ENCODE measurements at places on chromosomes 3 and 15. TPM values are rescaled to one million over a fixed set of nuclear protein-coding genes. Genes with fewer than 3 reads are reported as not detected.

The MCF2L2 gene
- total RNA-seq: 7.6 TPM

GRCh38 chr3:161694682-161695564 lies 198.3 kb downstream of the OTOL1 start:
- no peak for DNase-seq
- no peaks in the 10 kb centered on the region for H3K27me3 ChIP-seq
- no peak overlapping the region for H3K4me3 ChIP-seq
- no peaks in the 10 kb centered on the region for H3K36me3 ChIP-seq
- H3K4me1 ChIP-seq: no peaks in the 10 kb centered on the region

GRCh38 chr3:192409201-192409837 lies 318.0 kb downstream of the FGF12 start:
- H3K36me3 ChIP-seq: peaks cover 3% of the 10 kb centered on the region
- peak; percentile 2 for DNase-seq
- no peak overlapping the region for H3K27ac ChIP-seq
- H3K4me3 ChIP-seq: peak overlapping the region; percentile 43
- H3K27me3 ChIP-seq: peaks cover 57% of the 10 kb centered on the region

The FANCD2OS gene
- total RNA-seq: not detected

GRCh38 chr3:149291178-149291577 lies 42.3 kb downstream of the TM4SF18 start:
- no peak overlapping the region for H3K4me3 ChIP-seq
- peak; percentile 6 for DNase-seq
- no peak overlapping the region for H3K27ac ChIP-seq
- H3K27me3 ChIP-seq: peaks cover 6% of the 10 kb centered on the region
- no peaks in the 10 kb centered on the region for H3K4me1 ChIP-seq
- no peaks in the 10 kb centered on the region for H3K36me3 ChIP-seq

- no peaks in the 10 kb centered on the region for H3K27me3 ChIP-seq
- H3K4me3 ChIP-seq: no peak overlapping the region
- peaks cover 61% of the 10 kb centered on the region for H3K4me1 ChIP-seq
- H3K27ac ChIP-seq: no peak overlapping the region
Observed at GRCh38 chr3:56903231-56903782, 101.6 kb upstream of the ARHGEF3 start.

The SLCO2A1 gene
- total RNA-seq: 0.10 TPM

The CYB561D2 gene
- total RNA-seq: 17.0 TPM

The SPATA12 gene
- total RNA-seq: not detected

DNA sequence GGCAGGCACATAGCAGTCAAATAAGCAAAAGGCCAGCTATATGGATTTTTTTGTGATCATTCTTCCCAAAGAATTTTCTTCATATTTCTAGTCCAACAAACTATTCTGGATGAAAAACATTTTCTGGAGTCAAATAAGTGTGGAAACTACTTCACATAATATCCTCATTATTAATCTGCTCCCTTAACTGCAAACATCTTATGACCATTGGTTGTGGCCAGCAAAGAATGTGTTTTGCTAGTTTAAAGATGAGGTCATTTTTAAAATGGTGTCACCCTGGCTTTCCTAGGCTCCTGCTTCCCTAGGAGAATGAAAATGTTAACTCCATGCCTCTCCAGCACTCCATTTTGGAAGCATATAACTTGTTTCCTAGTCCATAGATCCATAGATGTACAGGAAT lies 118.8 kb downstream of the SST start:
- DNase-seq: no peak
- H3K4me3 ChIP-seq: no peak overlapping the region
- H3K4me1 ChIP-seq: no peaks in the 10 kb centered on the region
- H3K27ac ChIP-seq: no peak overlapping the region
- H3K27me3 ChIP-seq: peaks cover 37% of the 10 kb centered on the region

DNA sequence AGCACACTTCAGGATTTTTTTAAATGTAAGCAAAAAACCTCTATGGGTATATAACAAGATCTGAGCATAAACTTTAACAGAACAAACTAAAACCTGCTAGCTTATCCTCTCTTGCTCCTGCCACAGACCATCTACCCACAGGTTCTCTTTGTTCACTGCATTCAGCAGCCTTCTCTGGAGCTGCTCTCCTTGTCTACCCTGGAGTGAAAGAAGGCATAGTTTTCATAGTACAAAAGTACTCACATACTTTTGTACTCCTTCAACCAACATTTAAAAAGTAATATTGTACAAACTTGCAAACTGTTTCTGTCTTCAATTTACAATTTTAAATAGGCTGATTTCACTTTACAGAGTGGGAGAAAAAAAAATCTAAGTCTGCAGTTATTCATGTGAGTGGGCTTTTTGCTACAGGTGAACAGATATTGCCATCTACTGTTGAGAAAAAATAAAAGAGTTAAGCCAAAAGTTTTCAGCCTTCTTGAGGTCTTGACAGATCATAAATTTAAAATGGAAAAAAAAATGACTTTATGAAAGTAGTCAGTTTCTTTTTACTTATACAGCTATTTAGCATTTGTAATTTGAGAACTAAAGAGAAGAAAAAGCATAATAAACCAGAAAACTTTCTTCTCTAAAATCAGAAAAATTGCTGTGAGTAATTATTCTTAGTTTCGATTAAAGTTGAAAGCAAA lies 20.4 kb downstream of the TERC start:
- no peak overlapping the region for H3K4me3 ChIP-seq
- H3K27me3 ChIP-seq: peaks cover 29% of the 10 kb centered on the region
- no peaks in the 10 kb centered on the region for H3K36me3 ChIP-seq

DNA sequence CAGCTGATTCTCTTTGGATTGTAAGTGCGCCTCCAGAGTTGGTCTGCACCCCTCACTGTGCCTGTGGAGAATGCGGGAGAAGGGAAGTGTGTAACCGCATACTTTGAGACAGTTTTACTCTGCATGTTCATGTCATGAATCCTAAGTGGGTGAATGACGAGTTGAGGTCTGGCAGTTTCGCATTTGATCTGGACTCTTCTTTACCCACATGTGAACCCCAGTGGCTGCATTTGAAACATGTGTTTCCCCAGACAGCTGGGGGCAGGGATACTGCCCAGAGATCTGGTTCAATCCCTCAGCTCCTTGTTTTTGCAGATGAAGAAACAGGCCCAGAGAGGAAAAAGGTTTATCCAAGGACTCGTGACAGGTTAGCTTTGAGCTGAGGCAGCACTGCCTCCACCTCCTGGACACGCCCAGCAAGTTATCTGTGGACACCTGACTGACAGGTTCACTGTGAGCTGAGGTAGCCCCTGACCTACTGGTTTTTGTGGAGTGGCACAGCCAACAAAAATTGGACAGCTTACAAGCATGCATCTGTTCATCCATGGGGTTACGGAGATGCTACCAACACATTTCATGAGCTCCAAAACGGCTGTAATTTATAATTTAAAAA lies 207.3 kb downstream of the XXYLT1 start:
- H3K36me3 ChIP-seq: no peaks in the 10 kb centered on the region
- no peak for DNase-seq
- no peak overlapping the region for H3K27ac ChIP-seq
- H3K4me3 ChIP-seq: no peak overlapping the region
- no peaks in the 10 kb centered on the region for H3K27me3 ChIP-seq

GRCh38 chr3:178419071-178419470 lies 117.2 kb upstream of the KCNMB2 start:
- no peak for DNase-seq
- no peaks in the 10 kb centered on the region for H3K36me3 ChIP-seq
- peaks cover 18% of the 10 kb centered on the region for H3K27me3 ChIP-seq
- H3K27ac ChIP-seq: no peak overlapping the region
- H3K4me1 ChIP-seq: no peaks in the 10 kb centered on the region

The C15orf62 gene
- 1.7 TPM for total RNA-seq

The CACNA2D2 gene
- total RNA-seq: 3.3 TPM

The MESD gene
- 23.8 TPM for total RNA-seq

GRCh38 chr3:126422571-126423091 lies 27.9 kb downstream of the CFAP100 start:
- H3K27ac ChIP-seq: no peak overlapping the region
- no peaks in the 10 kb centered on the region for H3K27me3 ChIP-seq
- no peak for DNase-seq
- H3K36me3 ChIP-seq: peaks cover 3% of the 10 kb centered on the region

- no peaks in the 10 kb centered on the region for H3K4me1 ChIP-seq
- peaks cover 24% of the 10 kb centered on the region for H3K27me3 ChIP-seq
- H3K27ac ChIP-seq: no peak overlapping the region
- no peak overlapping the region for H3K4me3 ChIP-seq
Observed at GRCh38 chr15:48855501-48856440, 22.2 kb upstream of the EID1 start.

The P3H2 gene
- total RNA-seq: not detected

The SLC22A13 gene
- 1.2 TPM for total RNA-seq

DNA sequence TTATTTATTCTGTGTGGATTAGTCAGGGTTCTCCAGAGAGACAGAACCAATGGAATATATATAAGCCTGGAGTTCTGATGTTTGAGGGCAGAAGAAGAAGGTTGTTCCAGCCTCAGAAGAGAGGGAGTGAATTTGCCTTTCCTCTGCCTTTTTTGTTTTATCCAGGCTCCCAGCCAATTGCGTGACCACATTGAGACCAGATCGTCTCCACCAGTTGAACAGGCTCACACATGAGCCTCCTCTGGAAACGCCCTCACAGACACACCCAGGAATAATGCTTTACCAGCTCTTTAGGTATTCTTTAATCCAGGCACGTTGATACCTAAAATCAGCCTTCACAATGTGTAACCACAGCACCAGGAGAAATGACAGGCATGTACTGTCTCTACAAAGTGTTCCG lies 923.1 kb downstream of the TBL1XR1 start:
- no peaks in the 10 kb centered on the region for H3K4me1 ChIP-seq
- DNase-seq: no peak
- H3K27me3 ChIP-seq: no peaks in the 10 kb centered on the region

- H3K4me1 ChIP-seq: no peaks in the 10 kb centered on the region
- no peak overlapping the region for H3K27ac ChIP-seq
- DNase-seq: no peak
- no peak overlapping the region for H3K4me3 ChIP-seq
- H3K36me3 ChIP-seq: no peaks in the 10 kb centered on the region
Observed at GRCh38 chr15:89393056-89393455, 58.4 kb upstream of the POLG start.

GRCh38 chr15:88791637-88792036 lies 11.6 kb upstream of the ACAN start:
- no peak overlapping the region for H3K4me3 ChIP-seq
- no peaks in the 10 kb centered on the region for H3K36me3 ChIP-seq
- peaks cover 3% of the 10 kb centered on the region for H3K4me1 ChIP-seq

GRCh38 chr3:89762405-89762804 lies 655.0 kb downstream of the EPHA3 start:
- H3K4me3 ChIP-seq: no peak overlapping the region
- no peak for DNase-seq
- H3K27ac ChIP-seq: no peak overlapping the region
- no peaks in the 10 kb centered on the region for H3K27me3 ChIP-seq

GRCh38 chr3:122508135-122508914 lies 6.4 kb downstream of the KPNA1 start:
- peaks cover 6% of the 10 kb centered on the region for H3K36me3 ChIP-seq
- peak overlapping the region; percentile 32 for H3K4me3 ChIP-seq
- peak overlapping the region; percentile 61 for H3K27ac ChIP-seq
- peaks cover 82% of the 10 kb centered on the region for H3K4me1 ChIP-seq
- peak; percentile 13 for DNase-seq

- H3K4me1 ChIP-seq: peaks cover 41% of the 10 kb centered on the region
- H3K27me3 ChIP-seq: peaks cover 31% of the 10 kb centered on the region
- no peaks in the 10 kb centered on the region for H3K36me3 ChIP-seq
- H3K4me3 ChIP-seq: peak overlapping the region; percentile 68
Observed at GRCh38 chr3:24154013-24154695, 209.1 kb downstream of the NR1D2 start.

GRCh38 chr3:9884555-9885165 lies 4.6 kb upstream of the CIDEC start:
- H3K4me3 ChIP-seq: no peak overlapping the region
- H3K4me1 ChIP-seq: peaks cover 5% of the 10 kb centered on the region
- H3K27ac ChIP-seq: no peak overlapping the region

- H3K4me1 ChIP-seq: no peaks in the 10 kb centered on the region
- H3K36me3 ChIP-seq: no peaks in the 10 kb centered on the region
- H3K27ac ChIP-seq: no peak overlapping the region
- H3K4me3 ChIP-seq: no peak overlapping the region
- H3K27me3 ChIP-seq: no peaks in the 10 kb centered on the region
- no peak for DNase-seq
Observed at GRCh38 chr3:141623691-141624090, 114.4 kb upstream of the RNF7 start.

The SERP1 gene
- 123 TPM for total RNA-seq
